PC-9 (cell line): ENCODE measurements at places on chromosomes 13 and 19.

GRCh38 chr13:100464006-100464405, 124.6 kb downstream of the GGACT start:
- no peak for DNase-seq

DNA sequence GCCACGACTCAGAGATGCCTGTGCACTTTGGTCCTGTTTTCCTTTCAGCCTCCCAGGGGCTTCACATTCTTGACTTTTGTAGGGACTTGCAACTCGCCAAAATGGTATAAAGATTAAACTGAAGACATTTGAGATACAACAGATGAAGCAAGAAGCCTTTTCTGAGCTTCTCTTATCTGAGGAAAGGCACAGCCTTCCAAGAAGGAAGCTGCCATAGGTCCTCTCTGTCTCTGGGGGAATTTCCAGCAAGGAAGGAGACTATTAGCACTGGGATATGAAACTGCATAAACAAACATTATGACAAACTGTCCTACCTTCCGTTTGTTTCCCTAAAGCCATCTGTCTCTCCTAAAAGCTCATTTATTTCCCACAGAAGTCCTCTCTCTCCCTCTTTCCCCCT, 39.3 kb downstream of the TGDS start:
- DNase-seq, result no peak

DNA sequence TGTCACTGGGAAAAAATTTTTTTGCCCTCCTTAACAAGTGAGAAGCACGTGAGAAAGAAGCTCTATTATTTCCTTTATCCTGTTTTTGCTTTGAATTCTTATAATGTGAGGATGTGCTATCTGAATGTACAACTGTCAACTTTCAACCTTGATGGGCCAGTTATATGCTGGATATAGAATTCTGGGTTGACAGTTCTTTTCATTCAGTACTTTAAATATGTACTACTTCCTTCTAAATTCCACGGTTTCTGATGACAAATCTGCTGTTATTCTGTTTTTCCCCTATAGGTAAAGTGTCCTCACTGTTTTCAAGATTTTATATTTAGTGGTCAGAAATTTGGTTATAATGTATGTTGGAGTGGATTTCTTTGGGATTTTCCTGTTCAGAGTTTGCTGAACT, 29.9 kb downstream of the ZDHHC20 start:
- no peak for DNase-seq

- DNase-seq, result no peak
Observed at GRCh38 chr13:26585136-26585535, 27.7 kb downstream of the WASF3 start.

DNA sequence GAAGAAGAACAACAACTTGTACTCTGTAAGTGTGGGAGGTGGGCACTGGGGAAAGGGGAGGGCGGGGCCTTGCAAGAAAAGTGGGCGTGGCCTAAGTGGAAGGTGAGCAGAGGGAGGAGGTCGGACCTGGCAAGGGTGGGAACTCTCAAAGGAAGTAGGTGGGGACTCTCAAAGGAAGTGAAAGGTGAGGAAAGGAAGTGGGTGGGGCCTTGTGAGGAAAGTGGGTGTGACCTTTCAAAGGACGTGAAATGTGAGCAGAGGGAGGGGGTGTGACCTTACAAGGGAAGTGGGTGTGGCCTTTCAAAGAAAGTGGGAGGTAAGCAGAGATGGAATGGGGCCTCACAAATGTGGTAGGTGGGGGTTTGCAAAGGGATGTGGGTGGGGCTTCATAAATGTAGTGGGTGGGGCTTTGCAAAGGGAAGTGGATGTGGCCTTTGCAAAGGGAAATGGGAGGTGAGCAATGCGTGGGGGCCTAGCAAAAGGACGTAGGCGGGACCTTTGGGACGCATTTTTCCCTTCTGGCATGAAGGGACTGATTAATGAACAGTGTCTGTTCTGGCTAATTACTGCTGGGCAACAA, 25.9 kb downstream of the ACSBG2 start:
- peak; percentile 60 for DNase-seq

- no peak for DNase-seq
Observed at GRCh38 chr13:75135325-75135825, 346.6 kb downstream of the TBC1D4 start.

DNA sequence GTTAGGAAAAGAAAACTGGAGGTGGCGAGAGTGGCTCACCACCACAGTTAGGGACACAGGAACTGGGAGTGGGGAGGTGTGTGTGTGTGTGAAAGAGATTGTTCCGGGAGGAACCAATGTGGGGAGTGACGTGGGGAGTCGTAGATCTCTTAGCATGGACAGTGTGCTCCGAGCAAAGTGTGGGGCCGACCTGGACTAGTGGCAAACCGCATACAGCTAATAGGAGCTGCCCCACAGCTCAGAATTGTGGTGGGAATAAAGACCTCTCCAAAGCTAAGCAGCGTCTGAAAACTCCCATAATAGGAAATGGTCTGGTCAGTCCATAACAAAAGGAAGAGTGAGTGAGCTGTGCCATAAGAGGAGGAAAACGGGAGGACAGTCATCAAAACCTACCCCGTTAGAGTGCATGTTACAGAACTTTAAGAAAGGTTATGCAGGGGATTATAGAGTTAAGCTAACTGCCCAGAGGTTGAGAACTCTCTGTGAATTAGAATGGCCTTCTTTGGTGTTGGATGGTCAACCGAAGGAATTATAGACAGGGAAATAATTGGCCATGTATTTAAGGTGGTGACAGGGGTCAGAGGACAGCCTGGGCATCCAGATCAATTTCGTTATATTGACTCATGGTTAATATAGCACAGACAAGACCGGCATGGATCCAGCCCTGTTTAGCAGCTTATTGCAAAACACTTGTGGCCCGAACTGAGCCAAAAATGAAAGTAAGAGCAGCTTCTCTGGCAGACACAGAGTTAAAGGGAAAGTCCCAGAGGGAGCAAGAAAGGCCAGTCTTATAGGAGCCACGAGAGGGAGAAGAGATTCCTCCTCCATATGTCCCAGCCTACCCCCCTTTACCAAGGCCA, 8.9 kb upstream of the SLC15A1 start:
- DNase-seq, result peak; percentile 49

DNA sequence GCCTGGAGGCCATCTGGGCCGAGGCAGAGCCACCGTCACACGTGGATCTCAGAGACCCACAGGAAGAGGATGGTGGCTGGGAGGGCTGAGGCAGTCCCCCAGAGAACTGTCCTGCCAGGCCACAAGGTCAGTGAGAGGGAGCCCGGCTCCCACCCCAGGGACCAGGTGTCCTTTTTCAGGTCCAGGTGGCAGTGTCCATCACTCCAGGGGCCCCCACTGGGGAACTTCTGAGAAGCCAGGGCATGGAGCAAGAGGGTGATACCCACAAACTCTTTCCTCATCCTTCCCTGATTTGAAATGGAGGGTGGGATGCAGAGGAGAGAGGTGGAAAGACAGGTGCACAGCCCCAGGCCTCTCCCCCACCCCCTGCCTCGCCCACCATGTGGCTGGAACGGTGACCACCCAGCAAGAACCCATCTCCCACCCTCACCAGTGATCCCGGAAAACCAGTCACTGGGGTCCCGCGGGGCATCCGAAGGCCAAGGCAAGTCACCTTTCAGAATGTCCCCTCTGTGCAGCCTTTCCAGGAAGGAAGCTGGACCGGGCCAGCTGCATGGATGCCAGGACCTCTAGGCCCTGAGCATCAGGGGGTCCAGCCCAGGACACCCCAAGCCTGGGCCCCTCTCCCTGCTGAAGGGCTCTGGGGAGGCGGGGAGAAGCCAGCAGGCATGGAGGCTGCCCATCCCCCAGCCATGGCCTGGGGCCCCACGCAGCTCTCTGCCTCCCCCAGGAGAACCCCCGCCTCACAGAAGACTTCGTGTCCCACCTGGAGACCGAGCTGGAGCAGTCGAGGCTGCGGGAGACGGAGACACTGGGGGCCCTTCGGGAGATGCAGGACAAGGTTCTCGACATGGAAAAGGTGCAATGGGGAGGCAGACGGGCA, 14.1 kb downstream of the PRR36 start:
- no peak for DNase-seq
